CD4-positive, alpha-beta T cell treated with Interleukin-2 at 100 ng/mL for 4 hours (primary cell): ENCODE measurements at places on chromosomes 1 and 21.

GRCh38 chr1:82560566-82560965, 759.8 kb downstream of the ADGRL2 start:
- DNase-seq, result no peak

DNA sequence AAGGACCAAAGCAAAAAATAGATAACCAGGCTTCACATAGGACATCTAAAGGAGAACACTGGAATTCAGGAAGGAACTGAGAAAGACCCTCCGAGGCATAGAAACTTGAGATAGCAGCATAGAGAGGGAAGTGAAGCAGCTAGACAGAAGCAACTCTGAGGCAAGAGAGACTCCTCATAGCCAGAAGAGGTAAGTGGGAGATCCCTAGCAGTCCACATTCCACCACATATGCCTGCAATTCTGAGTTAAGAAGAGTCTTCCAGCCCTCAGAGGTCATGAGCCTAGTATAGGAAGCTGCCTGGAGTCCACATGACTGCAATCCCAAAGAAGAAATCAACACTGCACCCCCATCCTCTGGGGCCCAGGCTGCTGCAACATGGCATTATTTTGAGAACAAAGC, 13.9 kb upstream of the FGGY start:
- no peak for DNase-seq

DNA sequence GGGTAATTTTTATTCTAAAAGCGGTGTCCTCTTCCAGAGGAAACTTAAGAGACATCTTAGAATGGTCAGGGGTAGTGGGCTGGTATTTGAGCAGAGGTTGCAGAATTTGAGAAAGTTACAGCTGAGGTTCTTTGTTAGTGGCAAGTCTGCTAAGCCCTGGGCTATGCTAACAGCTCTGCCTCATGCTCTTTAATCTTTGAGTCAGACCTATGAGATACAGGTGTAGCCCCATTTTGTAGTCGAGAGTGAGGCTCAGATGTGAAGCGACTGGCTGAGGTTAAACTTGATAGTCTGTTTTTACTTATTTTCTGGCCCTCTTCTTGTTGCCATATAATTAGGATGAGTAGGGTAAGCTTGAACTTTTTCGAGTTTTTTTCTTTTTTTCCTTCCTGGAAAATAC, 4.7 kb downstream of the HMGN2 start:
- no peak for DNase-seq

GRCh38 chr1:177246710-177247580, 76.2 kb downstream of the BRINP2 start:
- no peak for DNase-seq

DNA sequence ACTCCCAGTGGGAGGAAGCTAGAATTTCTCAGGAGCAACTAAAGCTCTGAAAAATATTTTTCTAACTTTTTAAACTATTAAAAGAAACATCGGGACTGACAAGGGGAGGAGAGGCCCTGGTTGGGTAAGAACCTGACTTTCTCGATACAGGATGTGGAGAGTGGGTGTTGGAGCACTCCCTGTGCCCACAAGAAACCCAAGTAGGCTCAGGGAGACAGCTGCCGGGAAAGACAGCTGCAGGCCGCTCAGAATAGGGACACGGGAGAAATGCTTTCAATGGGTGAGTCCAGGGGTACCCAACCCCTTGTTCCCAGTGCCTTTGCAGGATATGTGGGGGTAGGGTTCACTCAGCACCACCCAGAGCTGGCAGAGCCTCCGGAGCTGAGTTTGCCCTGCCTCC, 43.6 kb downstream of the PLEKHA6 start:
- no peak for DNase-seq

GRCh38 chr1:198018529-198018928, 101.4 kb downstream of the LHX9 start:
- DNase-seq, result no peak

DNA sequence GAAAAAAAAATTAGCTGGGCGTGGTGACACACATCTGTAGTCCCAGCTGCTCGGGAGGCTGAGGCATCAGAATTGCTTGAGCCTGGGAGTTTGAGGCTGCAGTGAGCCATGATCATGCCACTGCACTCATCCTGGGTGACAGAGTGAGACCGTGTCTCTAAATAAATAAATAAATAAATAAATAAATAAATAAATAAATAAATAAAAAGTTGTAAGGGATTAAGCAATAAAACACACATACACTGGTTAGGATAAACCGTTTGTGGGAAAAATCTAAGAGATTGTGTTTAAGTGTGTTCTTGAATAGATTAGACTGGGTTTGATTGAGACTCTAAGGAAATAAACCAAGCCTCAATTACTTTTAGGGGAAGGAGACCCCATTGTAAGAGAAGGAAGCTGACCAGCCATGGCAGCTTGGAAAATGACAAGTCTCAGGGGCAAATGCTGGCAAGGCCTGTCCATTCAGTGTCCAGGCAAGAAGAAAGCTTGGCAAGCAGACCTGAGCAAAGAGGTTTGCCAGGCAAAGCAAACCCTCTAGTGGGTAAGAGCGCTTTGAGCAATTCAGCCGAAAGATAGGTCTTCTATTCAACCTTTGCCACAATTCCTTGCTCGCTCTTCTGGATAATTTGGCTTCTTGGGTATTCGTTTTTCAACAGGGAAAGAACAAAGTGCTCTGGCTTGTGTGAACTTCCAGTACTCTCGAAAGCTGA, 106.9 kb upstream of the SERBP1 start:
- no peak for DNase-seq

GRCh38 chr1:95388031-95388430, 154.0 kb downstream of the RWDD3 start:
- DNase-seq, result no peak

DNA sequence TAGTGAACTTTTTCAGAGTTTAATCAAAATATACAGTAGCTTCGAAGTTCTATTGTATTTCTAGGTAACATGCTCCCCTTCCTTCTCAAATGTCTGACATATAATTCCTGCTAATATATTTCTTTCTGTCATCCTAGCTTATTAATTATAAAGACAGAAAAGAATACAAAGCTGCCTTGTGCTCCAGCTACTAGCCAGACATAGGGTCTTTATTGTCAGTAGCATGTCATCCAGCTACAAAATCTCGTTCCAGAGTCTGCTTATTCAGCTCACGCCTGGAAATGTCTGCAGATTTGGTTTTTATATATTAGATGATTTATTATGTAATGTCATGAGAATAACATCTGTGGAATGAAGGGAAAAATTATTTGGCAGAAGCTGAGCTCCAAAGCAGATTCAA, 1102.8 kb downstream of the BRINP3 start:
- no peak for DNase-seq

GRCh38 chr1:980602-981395, 1.1 kb downstream of the PERM1 start:
- DNase-seq, result no peak

DNA sequence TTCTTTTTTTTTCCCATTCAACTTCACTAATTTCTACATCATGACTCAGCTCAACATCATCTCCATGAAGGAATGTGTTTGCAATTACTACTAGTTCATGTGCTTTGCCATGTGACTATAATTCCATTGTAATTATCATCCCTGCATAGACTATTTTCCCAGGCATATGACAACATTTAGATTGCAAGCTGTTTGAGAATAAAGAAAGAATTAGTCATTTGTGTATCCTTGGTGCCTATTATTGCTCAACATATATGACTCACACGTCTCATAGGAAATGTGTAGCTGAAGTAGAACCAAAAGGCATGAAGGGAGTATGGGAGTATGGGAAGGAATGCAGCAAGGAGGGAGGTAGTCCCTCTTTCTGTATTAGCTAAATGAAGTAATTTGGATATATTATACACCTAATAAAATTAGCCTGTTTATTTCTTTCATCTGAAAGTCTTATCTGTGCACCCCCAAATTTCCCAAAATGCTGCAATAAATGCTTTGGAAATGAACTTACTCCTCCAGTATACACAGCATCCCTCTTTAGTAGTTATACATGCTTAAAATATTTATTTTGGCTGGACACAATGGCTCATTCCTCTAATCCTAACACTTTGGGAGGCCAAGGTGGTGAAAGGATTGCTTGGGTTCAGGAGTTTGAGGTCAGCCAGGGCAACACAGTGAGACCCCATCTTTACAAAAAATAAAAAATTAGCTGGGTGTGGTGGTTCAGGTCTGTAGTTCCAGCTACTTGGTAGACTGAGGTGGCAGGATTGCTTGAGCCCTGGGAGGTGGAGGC, 316.9 kb upstream of the ADGRL4 start:
- DNase-seq, result no peak

- no peak for DNase-seq
These were observed 11.4 kb downstream of the VWA5B1 start for GRCh38 chr1:20302108-20302471.
